ENCODE measurements at places on chromosomes 16 and 17. TPM values are rescaled to one million over a fixed set of nuclear protein-coding genes. Genes with fewer than 3 reads are reported as not detected.

Gene UTS2R
- 0.33 TPM for total RNA-seq

GRCh38 chr16:31201582-31202413 is 762 bp downstream of the PYCARD start:
- peak; percentile 48 for DNase-seq
- H3K36me3 ChIP-seq, result peaks cover 12% of the 10 kb centered on the region
- H3K4me1 ChIP-seq, result peaks cover 10% of the 10 kb centered on the region
- H3K27ac ChIP-seq, result peak overlapping the region; percentile 72

GRCh38 chr16:1991948-1992703 is 2.4 kb downstream of the SYNGR3 start:
- H3K4me1 ChIP-seq, result peaks cover 13% of the 10 kb centered on the region
- peaks cover 45% of the 10 kb centered on the region for H3K27me3 ChIP-seq
- H3K27ac ChIP-seq, result no peak overlapping the region
- DNase-seq, result peak; percentile 90

DNA sequence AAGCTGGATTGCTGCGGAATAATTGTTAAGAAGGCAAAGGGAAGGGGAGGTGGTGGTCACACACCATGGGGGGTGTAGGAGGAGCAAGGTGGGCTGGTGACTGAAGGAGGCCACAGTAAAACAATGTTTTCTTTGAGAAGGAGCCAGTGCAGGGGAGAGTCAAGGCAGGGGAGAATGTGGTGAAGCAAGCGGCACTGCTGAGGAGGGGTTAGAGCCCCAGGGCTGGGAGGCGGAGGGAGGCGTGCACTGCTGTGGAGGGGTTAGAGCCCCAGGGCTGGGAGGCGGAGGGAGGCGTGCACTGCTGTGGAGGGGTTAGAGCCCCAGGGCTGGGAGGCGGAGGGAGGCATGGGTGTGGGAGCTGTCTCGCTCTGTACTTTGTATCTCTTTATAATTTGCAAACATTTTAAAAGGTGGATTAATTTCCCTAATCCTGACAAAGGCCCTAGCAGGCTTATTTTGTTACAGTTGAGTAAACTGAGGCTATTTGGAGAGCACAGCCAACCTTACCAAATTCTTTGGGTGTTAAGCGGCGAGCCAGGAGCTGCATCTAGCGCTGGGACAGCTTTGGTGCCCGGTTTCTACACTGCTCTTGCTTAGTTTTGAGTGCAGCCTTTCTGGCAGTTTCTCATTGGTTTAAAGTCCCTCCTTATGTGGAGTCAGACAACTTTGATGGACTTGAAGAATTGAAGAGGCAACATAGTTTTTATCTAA is 20.9 kb downstream of the RPTOR start:
- no peak for DNase-seq
- no peak overlapping the region for H3K27ac ChIP-seq
- no peaks in the 10 kb centered on the region for H3K27me3 ChIP-seq
- H3K36me3 ChIP-seq, result no peaks in the 10 kb centered on the region
- no peaks in the 10 kb centered on the region for H3K4me1 ChIP-seq

Gene MEOX1
- total RNA-seq, result 9.0 TPM

DNA sequence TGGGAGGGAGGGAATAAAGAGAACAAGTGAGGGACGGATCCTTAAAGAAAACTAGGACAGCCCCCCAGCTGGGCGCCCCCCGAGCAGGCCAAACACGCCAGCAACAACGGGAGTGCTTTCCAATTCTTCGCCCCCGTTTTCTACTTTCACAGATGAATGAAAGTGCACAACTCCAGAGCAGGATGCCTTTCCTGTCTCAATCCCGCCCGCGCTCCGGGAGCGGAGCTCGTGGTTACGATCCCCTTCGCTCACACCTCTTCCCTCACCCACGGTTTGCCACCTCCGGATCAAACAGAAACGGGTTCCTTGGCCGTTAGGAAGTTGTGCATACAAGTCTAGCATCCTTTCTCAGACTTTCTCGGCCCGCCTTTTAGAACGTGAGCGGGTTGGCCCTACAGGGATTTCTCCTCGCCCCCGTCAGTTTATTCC is 680 bp downstream of the SKA2 start:
- peaks cover 35% of the 10 kb centered on the region for H3K4me1 ChIP-seq
- H3K4me3 ChIP-seq, result peak overlapping the region; percentile 78
- H3K27ac ChIP-seq, result peak overlapping the region; percentile 87
- DNase-seq, result no peak

- no peak for DNase-seq
- H3K27me3 ChIP-seq, result no peaks in the 10 kb centered on the region
- H3K4me1 ChIP-seq, result no peaks in the 10 kb centered on the region
- no peak overlapping the region for H3K4me3 ChIP-seq
- H3K27ac ChIP-seq, result no peak overlapping the region
- no peaks in the 10 kb centered on the region for H3K36me3 ChIP-seq
These were observed 29.4 kb downstream of the OR1D5 start for GRCh38 chr17:3033741-3034577.

GRCh38 chr16:89656435-89657121 is 930 bp downstream of the CHMP1A start:
- peak overlapping the region; percentile 40 for H3K27ac ChIP-seq
- H3K27me3 ChIP-seq, result no peaks in the 10 kb centered on the region
- peaks cover 24% of the 10 kb centered on the region for H3K36me3 ChIP-seq
- peaks cover 17% of the 10 kb centered on the region for H3K4me1 ChIP-seq
- H3K4me3 ChIP-seq, result peak overlapping the region; percentile 88

- no peaks in the 10 kb centered on the region for H3K36me3 ChIP-seq
- H3K4me1 ChIP-seq, result no peaks in the 10 kb centered on the region
- DNase-seq, result no peak
- peaks cover 33% of the 10 kb centered on the region for H3K27me3 ChIP-seq
These were observed 7.3 kb upstream of the ALOX15 start for GRCh38 chr17:4648741-4649140.
